ENCODE measurements at places on chromosomes 2 and 18.

GRCh38 chr2:23824777-23825212 is 102.1 kb downstream of the ATAD2B start:
- DNase-seq, result peak; percentile 35

- no peak for DNase-seq
These were observed 85.3 kb upstream of the KLHL29 start for GRCh38 chr2:23299476-23300195.

DNA sequence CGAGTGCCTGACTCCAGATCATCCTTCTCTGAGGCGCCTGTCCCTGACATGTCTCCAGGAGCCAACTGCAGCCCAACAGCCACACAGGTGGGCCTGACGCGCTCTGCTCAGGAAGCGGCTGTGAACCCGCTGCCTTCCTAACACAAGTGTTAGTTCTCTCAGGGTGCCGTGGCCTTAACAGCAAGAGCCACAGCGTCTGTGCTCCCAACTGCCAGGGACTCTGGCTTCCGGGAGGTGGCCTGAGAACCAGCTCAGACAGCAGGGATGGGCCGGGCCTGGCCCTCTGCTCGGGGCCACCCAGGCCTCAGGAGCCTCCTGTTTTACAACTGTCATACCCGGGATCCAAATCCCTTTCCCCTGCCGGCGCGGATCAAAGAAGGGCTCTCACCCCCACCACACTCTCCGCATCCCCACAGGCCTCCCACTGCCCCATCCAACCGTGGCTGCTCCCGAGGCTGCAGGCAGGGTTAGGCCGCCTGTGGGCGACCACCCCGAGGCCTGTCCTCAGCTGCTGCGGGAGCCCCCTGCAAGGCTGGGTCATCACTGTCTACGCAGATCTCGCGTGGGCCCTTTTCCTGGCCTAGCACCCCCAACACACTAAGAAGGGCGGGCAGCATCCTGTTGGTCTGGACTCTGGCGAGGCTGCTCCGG is 114.2 kb upstream of the ZNF236 start:
- DNase-seq, result no peak

DNA sequence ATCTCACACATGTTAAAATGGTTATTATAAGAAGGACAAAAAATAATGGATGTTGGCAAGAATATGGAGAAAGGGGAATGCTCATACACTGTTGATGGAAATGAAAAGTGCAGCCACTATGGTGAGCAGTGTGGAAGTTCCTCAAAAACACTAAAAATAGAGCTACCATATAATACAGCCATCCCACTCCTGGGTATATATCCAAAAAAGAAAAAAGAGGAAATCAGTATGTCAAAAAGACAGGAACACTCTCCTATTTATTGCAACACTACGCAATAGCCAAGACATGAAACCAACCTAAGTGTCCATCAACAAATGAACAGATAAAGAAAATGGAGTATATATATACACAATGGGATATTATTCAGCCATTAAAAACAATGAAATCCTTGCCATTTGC is 642.6 kb downstream of the RNF144A start:
- no peak for DNase-seq

DNA sequence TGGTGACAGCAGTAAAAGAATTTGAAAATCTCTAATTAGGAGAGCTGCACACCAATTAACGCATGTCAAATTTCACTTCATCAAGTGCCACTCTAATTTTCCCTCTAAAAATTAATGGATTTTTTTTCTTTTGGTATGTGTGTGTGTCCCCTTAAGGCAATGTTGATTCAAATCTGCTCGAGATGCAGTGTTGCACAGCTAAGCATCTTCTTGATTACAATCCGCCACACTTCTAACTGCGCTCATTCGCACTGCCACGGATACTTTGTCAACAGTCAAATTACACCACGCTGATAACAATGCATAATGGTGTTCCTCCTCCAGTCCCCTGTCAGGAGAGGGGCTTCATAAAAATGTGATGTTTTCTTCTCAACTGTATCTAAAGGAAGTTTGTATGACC is 261.4 kb downstream of the MEIS1 start:
- no peak for DNase-seq

DNA sequence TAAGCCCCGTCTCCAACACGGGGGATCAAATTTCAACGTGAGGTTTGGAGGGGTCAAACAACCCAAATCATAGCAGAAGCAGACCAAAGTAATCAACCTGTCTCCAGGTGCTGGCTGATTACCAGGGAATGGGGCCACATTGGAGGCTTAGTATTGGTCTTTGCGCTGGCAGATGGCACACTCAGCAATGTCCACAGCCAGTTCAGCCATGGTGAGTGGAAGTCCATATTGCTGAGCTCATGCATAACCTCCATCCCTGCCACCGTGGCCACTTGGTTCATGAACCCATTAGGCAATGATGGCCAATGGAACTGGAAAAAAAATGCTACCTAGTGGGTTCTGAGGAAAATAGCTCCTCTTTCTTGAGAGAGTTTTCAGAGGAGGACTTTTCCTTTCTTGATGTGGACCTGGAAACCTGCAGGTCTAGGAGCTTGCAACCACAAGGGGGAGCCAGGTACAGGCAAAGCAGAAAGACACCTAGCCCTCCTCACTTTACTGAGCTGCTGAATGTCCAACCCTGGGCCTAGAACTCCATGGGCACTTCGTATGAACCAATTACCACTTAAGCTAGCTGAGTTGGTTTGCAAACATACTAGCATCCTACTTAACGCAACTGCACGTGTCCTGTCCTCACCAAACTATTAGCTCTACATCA is 128.0 kb upstream of the GYPC start:
- DNase-seq, result peak; percentile 4

- no peak for DNase-seq
These were observed 382.7 kb upstream of the SALL3 start for GRCh38 chr18:78596794-78597345.

GRCh38 chr2:214549946-214550345 is 139.1 kb downstream of the VWC2L start:
- DNase-seq, result no peak

GRCh38 chr18:24530630-24531111 is 70.2 kb downstream of the HRH4 start:
- peak; percentile 28 for DNase-seq
